ENCODE measurements at places on chromosomes 7 and 10.

GRCh38 chr10:60646966-60647796 lies 131.1 kb upstream of the CDK1 start:
- DNase-seq: no peak

DNA sequence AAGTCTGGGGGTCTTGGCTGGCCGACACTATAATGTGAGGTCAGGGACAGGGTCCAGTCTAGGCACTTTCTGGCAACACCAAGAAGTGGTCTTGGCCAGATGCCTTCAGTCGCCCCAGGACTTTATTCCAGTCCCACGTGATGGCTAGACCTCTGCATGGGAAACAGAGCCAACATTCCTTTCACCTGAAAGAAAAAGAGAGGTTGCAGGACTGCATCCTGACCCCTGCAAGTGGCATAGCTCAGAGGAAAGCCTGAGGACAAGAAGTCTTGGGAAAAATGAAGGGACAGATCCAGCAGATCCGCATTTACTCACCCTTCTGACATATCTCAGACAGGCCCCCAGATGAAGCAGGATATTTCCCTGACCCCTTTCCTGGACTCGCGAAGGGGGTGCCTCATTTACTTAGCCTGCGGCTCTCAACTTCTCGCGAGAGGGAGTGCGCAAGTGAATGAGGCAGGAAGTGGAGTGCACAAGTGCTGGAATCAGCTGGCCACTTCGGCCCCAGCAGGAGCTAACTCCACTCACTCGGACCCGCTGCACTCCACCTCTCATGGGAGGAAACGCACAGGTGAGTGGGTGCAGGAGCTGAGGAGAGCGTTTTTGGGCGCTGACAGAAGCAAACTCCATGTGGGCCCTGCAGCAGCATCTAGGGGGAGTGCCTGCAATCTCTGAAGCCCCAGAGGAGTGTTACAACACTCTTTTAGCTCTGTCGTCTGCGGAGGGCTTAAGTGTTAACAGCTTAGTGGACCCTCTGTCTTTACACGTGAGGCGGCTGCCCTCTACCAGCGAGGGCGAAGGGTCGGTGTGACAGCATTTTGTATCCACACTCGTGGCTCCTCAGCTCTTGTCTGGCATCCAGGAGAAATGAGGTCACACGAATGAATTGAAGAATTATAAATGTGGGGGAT lies 916.2 kb upstream of the GHITM start:
- DNase-seq: no peak

DNA sequence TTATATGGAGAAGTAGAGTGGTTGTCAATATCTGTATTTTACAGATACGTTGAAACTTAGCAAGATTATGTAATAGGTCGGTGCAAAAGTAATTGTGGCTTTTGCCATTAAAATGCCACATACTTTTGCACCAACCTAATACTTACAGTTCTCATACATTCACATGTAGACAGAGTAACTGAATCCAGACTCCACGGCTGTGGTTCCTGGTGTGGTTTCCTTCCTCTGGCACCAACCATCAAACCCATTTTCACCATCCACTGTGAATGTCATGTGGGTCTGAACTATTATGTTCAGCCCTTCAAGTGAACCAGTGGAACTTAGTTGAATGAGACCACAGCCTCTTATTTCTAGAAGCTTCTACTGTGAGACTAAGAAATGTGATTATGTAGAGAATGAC lies 31.5 kb upstream of the SLIT1 start:
- no peak for DNase-seq

DNA sequence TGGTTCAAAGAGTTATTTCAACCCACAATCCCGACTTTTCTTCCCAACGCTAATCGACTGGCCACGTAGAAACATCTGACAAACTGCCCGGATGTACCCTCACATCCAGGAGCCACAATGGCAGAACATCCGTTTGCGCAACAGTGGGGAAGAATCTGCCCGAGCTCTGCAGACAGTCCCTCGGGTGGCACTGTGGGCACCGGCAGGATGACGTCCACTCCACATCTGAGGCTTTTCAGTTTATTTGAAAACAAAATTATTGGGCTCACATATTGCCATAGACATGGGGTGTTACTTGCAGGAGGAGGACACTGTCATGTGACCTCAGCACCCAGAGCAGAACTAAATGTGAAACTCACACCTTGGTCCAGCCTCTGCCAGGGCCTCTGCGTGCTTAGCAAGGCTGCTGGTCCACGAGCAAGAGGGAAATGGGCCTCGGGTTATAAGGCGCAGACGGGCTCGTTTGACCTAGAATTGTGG lies 84.1 kb downstream of the MKI67 start:
- no peak for DNase-seq

- no peak for DNase-seq
These were observed 24.7 kb upstream of the GRID1 start for GRCh38 chr10:86391236-86391840.

GRCh38 chr10:59131666-59132065 lies 44.8 kb upstream of the PHYHIPL start:
- DNase-seq: no peak

DNA sequence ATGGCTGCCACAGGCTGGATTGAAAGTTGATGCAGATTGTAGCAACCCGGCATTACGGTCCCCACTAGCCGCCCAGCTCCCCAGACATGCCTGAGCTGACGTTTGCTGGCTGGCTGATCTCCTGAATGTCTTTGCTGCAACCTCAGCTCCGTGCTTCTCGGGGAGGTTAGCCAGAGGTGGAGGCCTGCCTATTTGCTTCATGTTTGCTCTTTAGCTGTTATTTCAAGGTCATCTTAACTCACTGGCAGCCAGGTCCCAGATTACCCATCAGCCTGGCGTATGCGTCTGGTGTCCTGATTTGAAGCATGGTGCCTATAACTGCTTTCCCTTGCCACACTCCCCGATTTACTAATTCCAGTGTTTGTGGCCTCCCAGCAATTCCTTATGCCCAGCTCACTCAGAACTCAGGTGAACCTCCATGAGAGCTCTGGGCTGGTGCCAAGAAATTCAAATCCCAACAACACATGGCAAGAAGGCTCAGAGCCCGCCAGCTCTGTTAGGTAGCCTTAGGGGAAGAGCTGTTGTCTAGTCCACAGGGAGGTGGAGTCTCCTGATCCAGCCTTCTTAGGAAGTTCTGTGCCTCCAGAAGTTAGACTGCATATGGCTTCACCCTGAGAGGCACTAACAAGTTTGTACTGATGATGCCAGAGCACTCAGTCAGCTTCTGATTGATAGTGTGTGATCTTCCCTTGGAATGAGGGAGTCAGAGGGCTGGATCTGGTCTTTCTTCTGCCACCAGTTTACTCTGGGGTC lies 69.7 kb upstream of the EXOC4 start:
- no peak for DNase-seq

DNA sequence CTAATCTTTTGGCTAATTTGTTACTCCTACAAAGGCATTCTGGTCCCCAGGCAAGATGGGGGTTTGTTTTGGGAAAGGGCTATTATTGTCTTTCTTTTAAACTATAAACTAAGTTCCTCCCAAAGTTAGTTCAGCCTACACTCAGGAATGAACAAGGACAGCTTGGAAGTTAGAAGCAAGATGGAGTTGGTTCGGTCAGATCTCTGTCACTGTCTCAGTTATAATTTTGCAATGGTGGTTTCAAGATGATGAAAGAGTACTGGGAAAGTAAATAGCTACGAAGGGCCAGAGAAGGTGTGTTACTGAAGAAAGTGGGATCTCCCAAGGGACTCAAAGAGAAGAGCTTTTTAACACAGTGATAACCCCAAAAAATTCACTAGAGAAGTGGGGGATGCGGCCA lies 10.3 kb upstream of the MYO1G start:
- DNase-seq: no peak

- no peak for DNase-seq
These were observed 439 bp upstream of the EMX2 start for GRCh38 chr10:117541909-117542705.

- DNase-seq: peak; percentile 82
These were observed at the start of gene CAMK1D for GRCh38 chr10:12348870-12349628. Gene CAMK1D, plus strand, starts transcription at chr10:12349547.

GRCh38 chr7:144584726-144585125 lies 181.2 kb upstream of the NOBOX start:
- no peak for DNase-seq

DNA sequence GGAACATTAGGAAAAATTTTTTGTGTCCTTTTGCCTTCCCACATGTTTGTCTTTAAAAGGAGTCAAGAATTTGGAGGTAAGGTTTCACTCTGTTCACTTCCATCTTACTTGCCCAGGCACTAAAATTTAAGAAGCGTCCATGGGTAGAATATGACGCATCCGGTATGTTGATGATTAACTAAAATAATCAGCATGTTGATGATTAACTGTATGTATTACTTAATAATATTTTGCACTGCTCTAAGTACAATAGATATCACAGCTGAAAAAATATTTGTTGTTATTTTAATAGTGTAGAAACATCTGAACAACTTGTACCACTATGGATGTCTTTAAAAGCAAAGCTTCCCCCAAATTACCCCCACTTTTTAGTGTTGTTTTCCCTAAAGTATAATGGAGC lies 11.5 kb downstream of the ANKRD22 start:
- DNase-seq: no peak

DNA sequence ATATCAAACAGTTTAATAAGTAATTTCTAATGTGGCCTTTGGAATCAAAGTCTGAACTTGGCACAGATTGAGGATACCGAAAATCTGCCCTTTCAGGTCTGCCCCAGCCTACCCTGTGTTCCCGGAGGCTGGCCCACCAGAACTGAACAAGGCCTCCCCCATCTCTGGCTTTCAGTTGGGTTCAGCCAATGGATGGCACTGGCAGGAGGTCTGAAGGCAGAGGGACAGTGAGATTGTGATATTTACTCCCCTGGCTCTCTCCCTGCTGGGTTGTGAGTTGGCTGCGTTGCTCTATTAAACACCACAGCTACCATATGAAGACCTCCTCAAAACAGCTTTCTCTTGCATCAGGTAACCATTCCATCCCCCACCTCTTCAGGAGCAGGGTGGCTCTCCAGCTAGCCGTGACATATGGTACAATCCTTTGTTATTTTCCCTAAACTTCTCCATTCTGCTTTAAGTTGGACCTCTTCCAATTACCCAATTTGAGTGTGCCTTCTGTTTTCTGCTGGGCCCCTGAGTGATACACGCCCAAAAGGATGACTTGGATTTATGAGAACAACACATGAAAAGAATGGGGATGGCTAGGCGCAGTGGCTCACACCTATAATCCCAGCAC lies 28.1 kb downstream of the DNMBP start:
- DNase-seq: no peak

GRCh38 chr10:99520847-99521764 lies 11.6 kb upstream of the NKX2-3 start:
- DNase-seq: no peak

GRCh38 chr7:114589436-114589835 lies 174.8 kb downstream of the FOXP2 start:
- DNase-seq: no peak

GRCh38 chr10:4296161-4296560 lies 511.2 kb upstream of the KLF6 start:
- no peak for DNase-seq
